ENCODE measurements at places on chromosomes 4 and X.

DNA sequence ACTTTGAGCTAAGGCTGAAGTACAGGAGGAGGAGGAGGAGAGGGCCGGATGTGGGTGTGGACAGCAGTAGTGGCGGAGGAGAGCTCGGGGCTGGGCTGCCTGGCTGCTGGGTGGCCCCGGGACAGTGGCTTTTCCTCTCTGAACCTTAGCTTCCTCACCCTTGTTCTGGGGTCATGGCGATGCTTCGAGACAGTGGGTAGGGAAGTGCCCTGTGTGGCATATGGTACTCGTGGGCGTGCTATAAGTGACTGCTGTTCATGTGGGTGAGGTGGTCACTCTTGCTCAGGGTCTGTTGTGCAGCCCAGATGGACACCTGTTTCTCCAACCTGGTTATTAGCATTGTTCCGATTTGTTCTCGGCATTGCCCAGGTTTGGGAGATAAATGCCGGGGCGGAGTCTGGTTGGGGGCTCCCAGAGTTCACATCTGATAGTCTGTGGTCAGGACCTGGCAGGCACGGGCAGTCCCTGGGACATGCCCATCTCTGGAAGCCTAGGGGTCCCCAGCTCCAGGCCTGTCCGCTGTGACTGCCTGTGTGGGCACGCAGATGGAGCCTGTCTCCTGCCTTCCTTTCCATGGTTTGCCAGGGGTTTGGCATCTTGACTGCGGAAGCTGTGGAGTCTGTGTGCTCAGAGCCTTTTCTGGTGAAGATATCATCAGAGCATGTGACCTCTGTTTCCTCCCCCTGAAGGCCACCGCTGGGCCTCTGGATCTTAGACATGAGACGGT is 4.9 kb upstream of the CPZ start:
- no peak for DNase-seq

GRCh38 chr4:114108869-114109268 is 129.4 kb upstream of the ARSJ start:
- no peak for DNase-seq

DNA sequence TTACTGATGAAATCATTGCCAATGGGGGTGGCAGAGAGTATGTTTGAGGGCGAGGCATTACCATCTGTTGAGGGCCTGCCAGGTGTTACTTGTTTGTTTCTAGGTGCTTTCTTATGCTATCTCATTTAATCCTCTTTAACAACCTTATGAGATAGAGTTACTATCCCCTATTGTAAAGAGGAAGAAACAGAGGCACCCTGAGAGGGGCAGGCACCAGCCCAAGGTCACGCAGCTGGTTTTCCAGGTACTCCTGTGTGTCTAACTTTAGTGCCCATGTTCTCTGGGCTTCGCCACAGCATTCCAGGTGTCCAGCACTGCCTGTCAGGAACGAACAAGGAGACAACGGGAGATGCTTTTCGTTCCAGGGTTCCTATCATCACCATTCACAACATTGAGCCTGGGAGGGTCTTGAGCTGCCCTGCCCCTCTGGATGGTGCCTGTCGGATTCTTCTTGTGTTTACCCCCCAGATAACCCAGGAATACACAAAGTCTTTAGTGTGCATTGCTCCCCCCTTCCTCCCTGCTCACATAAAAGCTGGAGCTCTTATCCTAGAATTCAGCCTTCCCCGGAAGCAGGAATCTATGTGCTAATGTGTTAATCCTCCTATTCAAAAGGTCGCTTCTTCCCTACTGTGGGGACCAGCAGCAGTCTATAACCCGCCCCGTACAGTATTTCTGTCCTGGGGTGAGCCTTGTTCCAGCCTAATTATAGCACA is 24.9 kb upstream of the GPC4 start:
- DNase-seq: no peak

DNA sequence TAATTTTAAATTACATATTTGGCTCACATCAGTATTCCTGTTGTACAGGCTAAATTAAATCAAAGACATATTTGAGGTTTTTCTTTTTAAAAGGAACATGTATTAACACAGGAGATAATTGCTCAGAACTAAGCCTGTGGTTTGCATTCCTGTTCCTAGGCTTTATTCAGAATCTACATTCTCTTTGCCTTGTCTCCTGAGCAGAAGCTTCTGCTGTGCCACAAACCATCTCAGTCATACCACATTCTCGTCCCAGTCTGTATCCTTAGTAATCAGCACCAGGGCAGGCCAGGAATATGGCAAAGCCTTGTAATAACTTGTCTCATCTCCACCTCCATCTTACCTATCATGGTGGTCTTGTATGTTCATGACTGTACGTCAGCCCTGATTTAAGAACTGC is 162.8 kb downstream of the ARHGAP24 start:
- no peak for DNase-seq

GRCh38 chr4:21490682-21491081 is 457.9 kb downstream of the KCNIP4 start:
- no peak for DNase-seq

DNA sequence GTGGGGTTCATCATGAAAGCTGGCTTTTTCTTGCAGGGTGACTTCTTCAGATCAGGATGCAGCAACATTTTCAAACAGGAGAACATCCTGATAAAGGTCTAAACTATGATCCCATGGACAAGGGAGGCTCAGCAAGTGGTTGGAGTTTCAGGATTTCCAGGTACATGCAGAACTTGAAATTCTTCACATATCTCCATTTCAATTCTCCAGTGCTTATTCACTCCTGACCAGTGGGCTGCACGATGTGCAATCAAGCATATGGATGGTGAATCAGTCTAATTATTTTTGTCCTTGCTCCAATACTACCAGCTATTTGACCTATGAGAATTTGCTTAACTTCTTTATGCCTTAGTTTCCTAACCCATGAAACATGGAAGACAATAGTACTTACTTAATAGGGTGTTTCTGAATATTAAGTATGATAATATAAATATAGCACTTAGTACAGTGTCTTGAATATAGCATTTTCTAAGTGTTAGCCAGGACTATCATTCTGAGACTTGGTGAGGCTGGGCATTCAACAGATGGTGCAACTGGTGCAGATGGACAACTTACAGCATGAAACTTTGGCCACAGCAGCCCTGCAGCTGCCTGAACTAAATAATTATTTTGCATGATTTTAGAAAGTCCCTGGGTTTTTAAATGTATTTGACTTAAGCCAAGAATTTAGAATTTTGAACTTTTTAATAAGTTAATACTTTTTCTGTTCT is 92.4 kb downstream of the HPGD start:
- DNase-seq: peak; percentile 91

DNA sequence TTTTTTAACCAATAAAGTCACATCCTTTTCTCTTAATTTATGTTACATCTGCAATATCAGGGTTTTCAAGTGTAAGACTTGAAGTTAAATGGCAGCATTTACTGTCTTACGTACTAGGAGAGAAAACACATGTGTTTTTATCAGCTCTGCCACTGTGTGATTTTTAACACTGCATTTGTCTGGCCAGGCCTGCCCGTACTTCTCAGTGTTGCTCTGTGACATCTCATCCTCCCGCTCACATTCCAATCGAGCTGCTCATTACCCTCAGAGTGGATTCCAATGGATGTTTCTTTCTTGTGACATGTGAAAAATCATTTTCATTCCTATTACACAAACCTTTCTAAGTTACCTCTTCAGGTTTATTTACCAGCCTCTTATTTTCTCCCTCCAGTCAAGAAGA is 420.3 kb downstream of the FAT4 start:
- peak; percentile 75 for DNase-seq

- no peak for DNase-seq
Observed at GRCh38 chr4:73751166-73751565, 10.8 kb downstream of the CXCL8 start.

GRCh38 chrX:35292522-35292921 is 349.9 kb downstream of the FAM47B start:
- DNase-seq: no peak

DNA sequence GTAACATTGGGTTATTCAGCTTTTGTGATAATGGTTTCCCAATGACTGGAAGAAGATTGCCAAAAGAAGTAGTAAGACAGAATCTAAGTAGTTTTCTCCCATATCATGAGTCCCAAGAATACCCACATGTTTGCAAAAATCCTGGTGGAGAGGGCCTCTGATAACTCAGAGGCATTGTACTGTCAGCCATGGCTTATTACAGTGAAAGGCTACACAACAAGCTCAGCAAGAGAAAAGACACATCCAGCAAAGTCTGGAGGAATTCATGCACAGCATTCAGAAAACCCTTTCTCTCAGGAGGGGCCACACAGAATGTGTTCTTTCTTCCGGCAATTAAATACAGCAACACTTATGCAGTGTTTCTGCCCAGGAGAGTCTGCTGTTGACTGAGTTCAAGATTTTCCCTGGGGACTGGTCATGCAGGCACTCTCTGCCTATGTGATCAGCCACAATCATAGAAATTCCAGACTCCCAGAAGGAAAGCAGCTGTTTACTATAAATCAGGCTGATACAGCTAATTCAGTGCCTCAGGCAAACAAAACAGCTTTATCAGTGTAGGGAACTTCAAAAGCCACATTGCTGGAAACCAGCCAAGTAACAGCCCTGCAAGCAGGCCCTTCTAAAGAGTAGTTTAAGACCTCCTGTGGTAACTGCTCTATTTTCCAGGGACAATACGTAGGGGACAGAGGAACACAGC is 937.1 kb downstream of the CCSER1 start:
- DNase-seq: peak; percentile 54

DNA sequence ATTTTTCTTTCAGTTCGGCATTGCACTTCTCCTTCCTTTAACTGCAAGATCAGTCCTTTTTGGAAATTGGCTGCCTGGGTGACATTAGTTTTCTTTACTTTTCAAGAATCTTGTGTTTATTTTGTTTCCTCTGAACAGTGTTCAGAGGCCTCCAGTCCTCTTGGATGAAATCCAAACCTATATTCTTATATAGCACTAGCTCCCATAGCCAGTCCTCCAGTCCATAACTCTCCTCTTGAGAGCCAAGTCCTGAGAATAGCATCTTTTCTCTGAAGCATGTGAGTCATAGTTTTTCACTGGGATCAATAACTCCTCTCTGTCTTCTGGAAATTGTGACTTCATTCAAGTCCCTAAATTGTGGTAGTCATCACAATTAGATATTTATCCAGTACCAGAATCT is 357.5 kb downstream of the RAPGEF2 start:
- DNase-seq: no peak

DNA sequence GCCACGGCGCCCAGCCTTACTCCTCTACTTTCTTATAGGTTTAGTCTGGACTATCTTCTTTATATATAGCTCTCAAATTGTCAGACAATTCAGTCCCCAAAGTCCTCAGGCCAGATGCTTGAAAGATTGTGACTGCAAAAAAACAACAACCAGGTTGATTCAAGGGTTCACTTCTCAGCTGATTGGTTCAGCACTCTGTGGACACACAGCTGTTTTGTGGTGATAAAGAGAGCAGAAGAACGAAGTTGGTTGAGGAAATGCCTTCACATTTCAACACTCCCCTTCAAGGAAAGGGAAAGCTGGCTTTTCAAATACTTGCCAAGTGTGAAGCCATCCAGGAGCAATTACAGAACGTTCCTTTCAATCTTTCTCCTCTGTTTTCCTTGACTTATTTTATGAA is 166.8 kb downstream of the SHROOM3 start:
- peak; percentile 29 for DNase-seq

- no peak for DNase-seq
Observed at GRCh38 chr4:9808077-9808476, 26.6 kb downstream of the DRD5 start.

DNA sequence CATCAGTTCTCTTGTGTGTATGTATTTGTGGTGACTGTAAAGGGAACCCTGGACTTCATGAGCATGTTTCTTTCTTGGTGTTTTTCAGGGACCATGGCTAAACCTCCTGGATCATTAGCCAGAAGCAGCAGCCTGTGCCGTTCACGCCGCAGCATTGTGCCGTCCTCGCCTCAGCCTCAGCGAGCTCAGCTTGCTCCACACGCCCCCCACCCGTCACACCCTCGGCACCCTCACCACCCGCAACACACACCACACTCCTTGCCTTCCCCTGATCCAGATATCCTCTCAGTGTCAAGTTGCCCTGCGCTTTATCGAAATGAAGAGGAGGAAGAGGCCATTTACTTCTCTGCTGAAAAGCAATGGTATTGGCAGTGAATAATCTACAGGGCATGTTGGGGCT is 157.0 kb downstream of the STIM2 start:
- no peak for DNase-seq

- DNase-seq: no peak
Observed at GRCh38 chrX:30343206-30343605, 34.0 kb upstream of the NR0B1 start.

DNA sequence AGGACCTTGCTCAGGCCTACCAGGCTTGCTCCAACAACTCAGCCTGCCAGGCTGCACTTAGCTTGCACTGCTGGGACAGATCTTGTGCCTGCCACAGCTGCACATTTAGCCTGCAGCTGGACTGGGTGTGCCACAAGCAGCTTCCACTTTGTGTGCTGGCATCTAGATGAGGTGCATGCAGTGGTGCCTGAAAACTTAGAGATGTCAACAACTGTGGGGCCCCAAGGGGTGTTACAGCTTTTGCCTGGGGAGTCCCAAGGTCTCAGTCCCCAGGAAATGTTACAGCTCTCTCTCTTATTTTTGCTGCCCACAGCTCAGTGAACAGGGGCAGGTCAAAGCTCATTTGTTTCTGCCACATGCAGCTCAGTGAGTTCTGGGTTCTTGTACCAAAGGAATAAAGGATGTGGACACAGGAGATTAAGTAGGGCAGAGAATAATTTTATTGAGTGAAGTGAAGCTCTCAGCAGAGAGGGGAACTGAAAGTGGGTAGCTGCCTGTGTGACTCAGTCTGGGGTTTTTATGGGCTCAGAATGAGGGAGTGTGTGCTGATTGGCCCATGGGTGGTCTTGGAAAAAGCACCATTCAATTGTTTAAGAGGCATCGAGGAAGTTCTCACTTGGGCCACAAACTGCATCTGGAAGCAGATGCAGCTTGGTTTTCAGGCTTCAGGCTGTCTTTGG is 828.3 kb downstream of the TECRL start:
- DNase-seq: no peak

DNA sequence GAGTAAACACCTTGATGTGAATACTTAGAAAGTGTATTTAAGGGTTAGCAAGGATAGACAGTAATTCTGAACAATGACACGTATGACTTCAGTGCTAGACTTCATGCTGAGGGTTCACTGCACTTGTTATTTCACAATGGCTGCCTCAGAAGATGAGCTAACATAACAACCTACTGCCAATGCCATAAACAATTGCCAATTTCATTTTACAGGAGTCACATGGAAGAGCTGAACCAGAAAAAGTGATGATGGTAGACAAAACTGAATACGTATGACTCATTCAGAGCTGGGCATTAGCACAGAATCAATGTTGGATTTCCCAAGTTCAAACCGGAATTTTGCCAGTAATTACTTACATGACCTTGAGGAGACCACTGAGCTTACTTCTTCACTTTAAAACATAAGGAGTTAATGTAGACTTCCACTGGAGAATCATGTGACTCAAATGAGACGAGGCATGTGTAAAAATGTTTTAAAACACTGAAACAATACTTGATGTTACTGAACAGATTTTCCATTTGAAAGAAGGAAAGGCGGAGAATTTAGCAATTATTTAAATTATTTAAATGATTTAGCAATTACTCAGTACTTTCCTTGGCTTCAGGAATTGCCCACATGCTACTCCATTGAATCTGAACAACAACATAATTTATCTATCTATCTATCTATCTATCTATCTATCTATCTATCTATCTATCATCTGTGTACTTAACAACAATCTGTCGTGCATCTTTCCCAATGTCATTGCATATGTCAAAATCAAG is 868.5 kb upstream of the SLIT2 start:
- DNase-seq: peak; percentile 27

Data from trophoblast cell (in vitro differentiated cells and primary cell).